ENCODE measurements at places on chromosomes 7 and 10.

DNA sequence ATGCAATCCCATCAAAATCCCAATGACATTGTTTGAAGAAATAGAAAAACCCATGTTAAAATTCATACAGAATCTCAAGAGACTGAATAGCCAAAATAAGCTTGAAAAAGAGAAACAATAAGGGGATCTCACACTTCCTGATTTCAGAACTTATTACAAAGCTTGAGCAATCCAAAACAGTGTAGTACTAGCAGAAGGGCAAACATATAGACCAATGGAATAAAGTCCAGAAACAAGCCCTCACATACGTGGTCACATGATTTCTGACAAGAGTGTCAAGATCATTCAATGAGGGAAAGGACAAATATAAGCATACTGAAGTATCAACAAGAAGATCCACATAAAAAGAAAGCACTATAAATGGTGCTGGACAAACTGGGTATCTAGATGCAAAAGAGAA, 31.9 kb downstream of the MICU1 start:
- no peak for DNase-seq

GRCh38 chr7:51367614-51367968, 51.0 kb upstream of the COBL start:
- no peak for DNase-seq

DNA sequence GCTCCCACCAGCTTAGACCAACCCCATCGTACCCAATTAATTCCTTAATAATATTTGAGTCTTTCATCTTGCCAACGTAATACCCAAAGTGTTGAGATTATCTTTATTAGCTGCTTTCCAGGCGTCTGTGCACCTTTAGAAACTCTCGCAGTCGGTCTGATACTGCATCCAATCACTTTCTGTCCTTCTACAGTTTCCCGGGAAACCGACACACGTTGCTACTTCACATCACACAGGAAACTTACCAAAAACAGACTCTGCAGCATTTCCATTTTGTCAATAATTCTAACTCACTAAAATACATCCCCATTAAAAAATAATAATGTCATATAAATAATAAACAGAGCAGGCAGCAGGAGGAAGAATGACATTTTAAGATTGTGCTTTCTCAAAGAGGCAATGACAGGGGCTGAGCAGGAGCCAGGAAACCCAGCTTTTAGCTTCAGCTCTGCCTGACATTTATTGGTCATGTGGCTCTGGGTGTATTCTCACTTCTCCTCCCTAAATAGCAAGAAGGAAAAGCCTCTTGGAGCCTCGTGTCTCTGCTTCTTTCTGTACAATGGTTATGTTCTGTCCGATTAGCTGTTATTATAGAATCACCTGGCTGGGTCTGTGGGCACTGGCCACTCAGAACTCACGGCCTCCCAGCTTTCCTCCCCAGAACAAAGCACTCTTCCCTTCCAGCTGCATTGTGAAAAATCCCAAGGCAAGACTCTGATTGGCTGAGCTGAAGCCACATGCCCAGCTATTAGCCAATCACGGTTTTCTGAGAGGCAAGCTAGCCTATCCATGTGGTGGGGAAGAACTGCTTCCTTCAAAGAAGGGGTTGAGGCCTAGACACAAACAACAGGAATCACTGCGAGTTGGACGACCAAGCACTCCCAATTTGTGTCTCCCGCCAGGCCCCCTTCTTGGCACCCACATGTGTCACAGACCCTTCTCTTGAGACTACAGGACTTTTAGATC, 424.7 kb upstream of the FOXK1 start:
- no peak for DNase-seq

- no peak for DNase-seq
Measured at GRCh38 chr7:107660381-107661080, at the start of gene SLC26A4. Gene SLC26A4, plus strand, starts transcription at chr7:107660828. Its CDS starts 814 bp downstream, at chr7:107661642.

DNA sequence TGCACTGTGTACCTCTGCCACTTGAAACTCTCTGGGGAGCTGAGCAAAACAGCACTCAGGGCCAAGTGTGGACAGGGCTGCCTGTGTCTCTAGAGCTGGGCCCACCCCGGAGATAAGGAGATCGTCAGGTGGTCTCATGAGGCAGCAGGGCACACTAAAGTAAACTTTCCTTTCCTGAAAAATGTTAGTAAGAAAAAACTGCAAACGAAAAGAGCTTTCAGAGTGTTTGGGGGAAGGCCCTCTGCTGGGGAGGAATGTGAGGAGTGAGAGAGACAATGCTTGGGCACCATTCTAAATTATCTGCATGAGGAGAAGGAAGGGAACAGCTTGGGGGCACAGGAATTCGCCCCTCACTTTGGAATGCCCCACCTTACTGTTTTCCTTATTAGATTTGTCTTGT, 127.7 kb downstream of the ATXN7L1 start:
- no peak for DNase-seq

- DNase-seq, result no peak
Measured at GRCh38 chr7:108372618-108373017, 83.6 kb downstream of the NRCAM start.

DNA sequence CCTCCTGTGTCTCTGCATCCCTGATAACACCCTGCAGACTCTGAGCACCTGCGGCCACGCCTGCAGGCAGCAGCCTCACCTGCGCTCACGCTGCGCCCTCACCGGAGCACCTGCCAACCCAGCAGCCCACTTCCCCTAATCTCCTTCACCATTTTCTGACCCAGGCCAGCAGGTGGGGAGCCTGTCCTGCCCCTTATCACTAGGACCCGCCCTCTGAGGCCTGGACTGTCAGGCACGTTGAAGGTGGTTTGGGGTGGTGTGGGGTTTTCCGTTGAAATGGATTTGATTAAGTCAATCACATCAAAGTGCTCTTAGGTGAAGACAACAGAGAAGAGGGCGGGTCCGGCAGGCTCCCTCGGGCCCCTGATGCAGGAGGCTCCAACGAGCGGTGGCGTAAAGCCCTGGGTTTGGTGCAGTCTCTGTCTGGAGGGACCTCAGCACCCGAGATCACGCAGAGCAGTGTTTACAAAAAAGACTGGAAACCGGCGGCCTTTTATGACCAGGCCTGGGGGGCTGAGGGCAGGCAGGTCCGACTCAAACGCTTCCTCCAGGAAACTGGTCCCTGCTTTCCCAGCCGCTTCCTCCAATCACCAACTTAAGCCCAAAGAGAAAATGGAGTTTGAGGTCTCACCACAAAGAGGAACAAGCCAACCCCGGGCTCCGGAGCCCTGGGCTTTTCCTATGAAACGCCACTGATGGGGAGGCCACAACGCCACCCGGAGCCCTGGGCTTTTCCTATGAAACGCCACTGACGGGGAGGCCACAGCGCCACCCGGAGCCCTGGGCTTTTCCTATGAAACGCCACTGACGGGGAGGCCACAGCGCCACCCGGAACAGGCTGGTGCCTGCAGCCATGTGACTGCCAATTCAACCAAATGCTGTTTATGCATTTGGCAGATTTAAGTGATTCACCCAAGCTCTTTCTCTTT, 45.5 kb downstream of the DPYSL4 start:
- DNase-seq, result no peak

GRCh38 chr10:103155471-103156085, 37.5 kb downstream of the NT5C2 start:
- no peak for DNase-seq

DNA sequence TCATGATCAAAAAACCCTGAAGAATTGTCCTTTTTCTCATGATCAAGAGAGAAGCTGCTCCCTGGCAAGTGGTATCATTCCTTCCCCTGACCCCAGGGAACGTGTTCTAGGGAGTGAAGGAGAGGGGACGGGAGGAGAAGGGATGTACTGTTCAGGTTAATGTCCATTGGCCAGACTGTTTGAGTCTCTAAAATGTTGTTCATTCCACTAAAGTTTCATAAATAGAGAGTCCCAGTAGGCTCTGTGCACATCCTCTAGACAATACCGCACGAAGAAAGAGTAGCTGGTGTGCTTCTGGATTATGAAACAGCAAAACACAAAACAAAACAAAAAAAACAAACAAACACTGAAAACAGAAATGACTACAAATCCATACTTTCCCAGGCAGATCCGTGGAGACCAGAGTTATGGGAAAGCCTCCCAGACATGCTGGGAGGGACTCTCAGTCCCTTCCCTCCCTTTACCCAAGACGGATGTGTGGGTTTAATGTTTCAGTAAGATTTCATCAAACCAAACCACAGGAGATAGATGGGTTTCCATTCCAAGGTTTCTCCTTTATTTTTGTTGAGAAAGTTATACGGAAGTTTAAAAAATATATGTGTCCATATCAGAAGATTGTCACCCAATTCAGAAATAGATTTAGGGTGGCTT, 66.5 kb upstream of the TNS3 start:
- no peak for DNase-seq

GRCh38 chr7:93569189-93569588, 5.3 kb downstream of the CALCR start:
- DNase-seq, result no peak

DNA sequence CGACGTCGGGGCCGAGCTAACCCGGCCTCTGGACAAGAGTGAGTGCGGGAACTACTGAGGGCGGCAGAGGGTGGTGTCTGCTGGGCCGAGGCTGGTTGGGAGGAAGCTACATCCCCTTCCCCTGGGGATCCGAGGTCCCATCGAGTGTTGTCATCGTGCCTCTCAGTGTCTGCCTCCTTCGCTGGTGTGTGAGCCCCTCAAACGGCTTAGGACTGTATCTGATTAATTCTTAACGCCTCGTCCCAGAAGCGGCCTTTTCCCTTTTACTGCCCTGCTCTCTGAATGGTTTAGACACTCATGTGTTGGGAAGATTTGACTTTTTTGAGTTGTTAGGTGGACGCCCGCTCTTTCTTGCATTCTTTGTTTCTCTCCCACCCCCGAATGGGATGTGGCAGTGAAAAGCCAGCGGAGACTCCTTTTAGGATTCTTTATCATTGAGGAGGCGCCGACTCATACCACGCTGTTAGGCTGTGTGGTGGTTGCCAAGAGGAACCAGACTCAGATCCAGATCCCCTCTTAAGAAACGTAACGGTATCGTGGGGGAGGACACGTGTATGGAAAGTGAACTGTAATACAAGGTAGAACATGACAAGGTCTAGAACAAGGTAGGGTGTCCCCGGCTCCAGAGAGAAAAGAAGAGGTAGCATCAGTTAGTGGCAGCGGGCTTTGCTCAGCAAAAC, 631 bp downstream of the SUPV3L1 start:
- DNase-seq, result no peak

- peak; percentile 94 for DNase-seq
Measured at GRCh38 chr7:70143075-70144044, 545.1 kb downstream of the AUTS2 start.

- DNase-seq, result no peak
Measured at GRCh38 chr7:148872188-148872587, 11.9 kb downstream of the EZH2 start.

DNA sequence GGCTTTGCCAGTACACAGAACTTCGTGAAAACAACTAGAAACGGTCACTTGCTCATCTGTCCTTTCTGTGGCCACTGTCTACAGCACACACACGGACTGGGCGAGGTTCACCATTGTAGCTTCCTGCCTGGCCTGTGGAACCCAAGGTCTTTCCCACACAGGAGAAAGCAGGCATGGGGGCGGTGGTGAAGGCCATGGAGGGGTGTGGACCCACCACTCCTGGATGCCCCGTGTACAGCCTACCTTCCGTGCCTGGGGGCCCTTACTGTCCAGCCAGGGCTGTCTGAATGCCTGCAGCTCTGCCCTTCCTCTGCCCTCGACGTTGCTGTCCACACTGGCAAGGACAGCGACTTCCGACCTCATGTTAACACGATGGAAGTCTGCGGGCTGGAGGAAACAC, 108.8 kb downstream of the PRPF18 start:
- DNase-seq, result no peak

DNA sequence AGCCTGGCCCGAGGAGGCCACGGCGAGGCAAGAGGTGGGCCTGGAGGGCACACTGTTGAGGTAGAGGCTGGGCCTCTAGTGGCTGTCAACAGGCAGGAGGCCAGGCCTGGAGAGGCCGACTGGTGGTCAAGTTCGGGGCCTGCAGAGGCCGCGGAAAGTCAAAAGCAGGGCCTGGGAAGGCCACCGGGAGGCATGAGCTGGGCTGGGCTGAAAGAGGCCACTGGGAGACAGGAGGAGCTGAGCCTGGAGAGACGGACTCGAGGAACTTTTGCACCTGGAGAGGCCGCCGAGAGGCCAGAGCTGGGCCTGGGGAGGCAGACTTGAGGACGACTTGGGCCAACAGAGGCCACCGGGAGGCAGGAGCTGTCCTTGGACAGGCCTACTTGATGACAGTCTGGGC, 321.2 kb downstream of the ZNF479 start:
- DNase-seq, result no peak

DNA sequence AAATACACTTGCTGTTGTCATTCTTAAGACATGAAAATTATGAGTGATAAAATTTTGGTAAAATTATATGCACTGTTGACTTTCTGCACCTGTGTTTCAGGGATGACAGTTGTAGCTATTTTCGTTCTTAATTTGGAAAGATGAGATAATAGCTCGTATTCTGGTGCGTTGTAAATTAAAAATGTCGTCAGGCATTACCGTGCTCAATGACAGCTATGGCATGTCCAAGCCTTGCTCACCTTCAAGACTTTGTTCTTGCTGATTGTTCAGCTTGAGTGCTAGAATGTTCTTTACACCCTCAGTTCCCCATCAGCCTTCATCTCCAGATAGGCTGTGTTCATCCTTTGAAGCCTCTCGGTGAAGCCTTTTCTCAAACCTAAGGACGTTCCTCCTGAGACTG, 21.5 kb downstream of the TRRAP start:
- no peak for DNase-seq

GRCh38 chr10:112471878-112472487, 25.0 kb downstream of the VTI1A start:
- no peak for DNase-seq

DNA sequence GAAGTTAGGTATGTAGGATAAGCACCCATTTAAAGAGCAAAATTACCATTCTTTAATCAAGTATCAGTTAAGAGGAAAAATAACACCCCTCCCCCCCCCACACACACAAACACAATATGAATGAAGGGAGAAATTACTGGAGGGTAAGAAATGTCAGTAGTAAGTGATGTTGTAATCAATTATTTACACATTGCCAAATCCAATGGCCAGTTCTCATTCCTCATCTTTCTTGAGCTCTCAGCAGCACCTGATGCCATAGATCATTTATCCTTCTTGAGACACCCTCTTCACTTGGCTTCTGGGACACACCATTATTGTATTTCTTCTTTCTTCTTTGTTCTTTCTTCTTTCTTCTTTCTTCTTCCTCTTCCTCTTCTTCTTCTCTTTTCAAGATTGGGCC, 33.7 kb upstream of the FAM3C start:
- no peak for DNase-seq
